ENCODE measurements at places on chromosomes 6 and 20.

DNA sequence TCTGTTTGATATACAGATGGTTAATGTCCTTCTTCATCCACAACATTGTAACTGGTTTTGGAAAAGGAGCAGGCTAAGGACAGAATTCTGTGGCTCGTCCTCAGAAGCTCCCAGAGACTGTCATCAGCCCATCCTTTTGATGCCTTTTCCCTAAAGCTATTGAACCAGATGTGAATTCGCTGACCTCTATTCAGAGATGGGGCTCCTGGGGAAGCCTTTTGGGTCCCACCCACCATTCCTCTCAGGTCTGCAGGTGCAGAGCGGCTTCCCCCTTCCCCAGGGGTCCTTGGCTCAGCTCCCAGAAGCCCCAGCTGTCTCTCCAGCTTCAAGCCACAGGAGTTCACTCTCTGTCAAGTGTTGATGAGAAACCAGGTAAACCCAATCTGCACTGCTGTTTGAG is 191.7 kb downstream of the SMOC2 start:
- DNase-seq, result no peak

DNA sequence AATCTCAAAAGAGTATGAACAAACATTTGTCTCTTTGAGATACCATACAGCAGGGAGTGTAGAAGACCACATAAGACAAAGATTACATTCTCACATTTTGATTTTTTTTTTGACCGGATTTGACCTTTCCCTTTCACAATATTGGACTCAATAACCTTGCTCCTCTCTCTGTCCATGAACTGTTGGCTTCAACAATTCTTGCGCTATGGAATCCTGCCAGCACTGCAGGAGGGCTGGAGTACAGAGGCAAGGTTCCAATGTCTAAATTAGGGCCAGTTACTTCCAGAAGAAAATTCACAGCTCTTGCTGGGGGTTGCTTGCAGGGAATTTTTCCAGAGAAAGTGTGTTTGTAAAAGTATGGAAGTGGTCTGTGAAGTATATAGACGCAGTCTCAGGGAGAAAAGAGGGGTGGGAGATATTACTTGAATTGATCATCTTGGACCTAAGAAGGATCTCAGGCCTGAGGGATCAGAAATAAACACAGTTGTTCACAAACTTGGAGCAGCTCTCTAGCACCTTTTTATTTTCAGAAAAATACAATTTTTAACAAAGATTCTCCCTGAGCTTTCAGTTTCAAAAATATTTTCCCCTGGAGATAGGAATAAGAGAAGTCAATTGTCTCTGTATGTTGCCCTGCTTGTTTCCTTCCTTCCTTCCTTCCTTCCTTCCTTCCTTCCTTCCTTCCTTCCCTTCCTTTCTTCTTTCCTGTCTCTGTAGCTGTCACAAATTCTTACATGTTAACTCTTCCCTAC is 765.9 kb downstream of the BCKDHB start:
- DNase-seq, result peak; percentile 89

GRCh38 chr6:124670801-124671200 is 291.4 kb upstream of the RNF217 start:
- no peak for DNase-seq

- no peak for DNase-seq
These were observed 5.2 kb downstream of the SLC2A4RG start for GRCh38 chr20:63744574-63745423.
